ENCODE measurements at places on chromosomes 12 and 14.

DNA sequence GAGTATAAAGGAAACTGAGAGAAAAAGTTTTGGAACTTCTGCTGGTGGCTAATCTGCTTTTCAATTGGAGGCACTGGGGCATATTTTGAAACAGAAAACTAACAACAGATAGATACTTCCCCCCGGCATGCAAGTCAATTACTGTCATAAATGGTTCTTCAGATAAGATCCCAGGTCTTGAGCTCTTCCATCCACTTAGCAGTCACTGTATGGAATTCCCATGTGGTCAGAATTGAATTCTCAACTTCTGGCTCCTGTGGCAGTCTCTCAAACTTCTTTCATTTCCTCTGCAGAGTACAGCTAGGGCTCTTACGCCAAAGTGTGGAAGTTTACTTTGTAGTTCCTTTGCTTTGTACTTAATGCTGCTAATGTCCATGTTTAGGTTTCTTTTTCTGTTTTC lies 452.2 kb downstream of the IPO8 start:
- no peak for DNase-seq

DNA sequence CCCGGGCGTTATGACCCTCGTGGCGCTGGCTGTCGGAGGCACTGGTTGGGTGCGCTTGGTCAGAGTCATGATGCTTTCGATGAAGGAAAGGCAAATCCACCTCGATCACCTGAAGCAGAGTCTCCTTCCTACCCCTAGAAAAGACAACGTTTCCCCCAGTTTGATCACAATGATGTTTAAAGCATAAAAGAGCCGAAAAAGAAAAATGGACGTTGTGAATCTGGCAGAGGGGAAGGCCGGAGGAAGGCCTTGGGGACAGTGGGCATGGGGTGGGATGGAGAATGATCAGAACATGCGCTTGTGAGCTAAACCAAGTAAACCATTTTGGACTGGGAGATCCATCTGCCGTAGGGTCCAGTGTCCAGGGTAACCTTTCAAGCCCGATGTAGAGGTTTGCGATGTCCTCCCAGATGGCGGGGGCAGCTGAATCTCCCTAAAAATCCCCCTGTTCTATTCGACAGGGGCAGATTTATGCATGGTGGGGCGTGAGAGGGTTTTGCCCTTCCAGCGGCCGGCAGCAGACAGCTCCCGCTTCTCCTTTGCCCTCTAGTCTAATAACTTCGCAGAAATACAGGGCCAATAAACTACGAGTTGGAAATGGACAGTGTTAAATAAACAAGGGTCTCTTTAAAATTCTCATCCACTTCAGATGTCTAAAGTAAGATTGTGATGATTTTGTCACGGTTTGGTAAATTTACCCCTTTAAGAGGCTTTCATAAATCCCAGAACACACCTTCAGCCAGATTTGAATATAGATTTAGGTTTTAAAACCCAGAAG lies 2.3 kb upstream of the OTX2 start:
- DNase-seq, result no peak

DNA sequence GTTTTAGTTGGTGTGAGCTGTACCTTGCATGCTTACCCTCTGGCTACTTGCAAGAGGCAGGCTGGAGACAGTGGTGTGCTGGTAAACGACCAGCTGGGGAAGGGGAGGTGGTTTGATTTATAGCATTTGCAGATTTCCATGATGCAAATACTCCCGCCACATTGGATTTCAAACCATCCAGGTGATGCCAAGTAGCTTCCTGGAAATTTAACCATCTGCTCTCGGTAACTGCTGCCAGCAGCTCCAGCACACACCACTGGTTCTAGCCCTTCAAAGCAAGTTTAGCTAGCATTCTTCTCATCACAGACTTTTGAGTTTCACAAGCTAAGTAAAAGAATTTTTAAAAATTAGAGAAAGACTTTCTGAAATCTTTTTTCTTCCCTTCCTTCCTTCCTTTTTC lies 104.5 kb upstream of the AMIGO2 start:
- no peak for DNase-seq

- no peak for DNase-seq
Observed at GRCh38 chr14:55383541-55384140, 28.0 kb downstream of the ATG14 start.

GRCh38 chr12:80627782-80628181 lies 79.7 kb upstream of the MYF6 start:
- no peak for DNase-seq

GRCh38 chr12:5032821-5033220 lies 10.9 kb upstream of the KCNA5 start:
- DNase-seq, result no peak

- no peak for DNase-seq
Observed at GRCh38 chr14:90023176-90023896, 38.5 kb upstream of the KCNK13 start.

GRCh38 chr14:88669346-88669745 lies 106.5 kb downstream of the ZC3H14 start:
- no peak for DNase-seq

DNA sequence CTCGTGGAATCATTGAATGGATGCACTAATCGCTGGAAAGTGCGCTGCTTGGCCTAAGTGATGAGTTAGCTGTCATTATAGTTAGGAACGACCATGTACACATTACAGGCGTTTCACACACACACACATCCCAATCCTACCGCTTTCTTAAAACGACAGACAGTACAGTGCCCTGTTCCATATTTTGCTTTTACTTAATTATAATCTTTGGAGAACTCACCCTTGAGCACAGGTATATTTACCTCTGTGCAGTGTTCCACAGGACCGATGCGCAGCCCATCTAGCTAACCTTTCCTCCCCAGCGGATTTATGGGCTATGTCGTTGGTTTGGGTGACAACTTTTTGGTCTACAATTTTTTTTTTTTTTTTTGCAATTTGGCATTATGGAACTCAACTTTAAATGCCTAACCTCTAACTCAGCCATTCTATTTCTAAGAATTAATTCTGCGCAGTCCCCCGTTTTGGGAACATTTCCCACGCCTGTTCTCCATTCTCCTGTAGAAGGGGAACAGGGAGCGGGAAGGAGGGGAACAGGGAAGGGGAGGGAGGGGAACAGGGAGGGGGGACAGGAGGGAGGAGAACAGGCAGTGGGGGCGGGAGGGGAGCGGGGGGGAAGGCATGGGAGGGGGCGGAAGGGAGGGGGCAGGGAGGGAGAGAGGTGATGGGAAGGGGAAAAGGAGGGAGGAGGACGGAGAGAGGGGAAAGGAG lies 663 bp upstream of the ULK1 start:
- DNase-seq, result no peak

DNA sequence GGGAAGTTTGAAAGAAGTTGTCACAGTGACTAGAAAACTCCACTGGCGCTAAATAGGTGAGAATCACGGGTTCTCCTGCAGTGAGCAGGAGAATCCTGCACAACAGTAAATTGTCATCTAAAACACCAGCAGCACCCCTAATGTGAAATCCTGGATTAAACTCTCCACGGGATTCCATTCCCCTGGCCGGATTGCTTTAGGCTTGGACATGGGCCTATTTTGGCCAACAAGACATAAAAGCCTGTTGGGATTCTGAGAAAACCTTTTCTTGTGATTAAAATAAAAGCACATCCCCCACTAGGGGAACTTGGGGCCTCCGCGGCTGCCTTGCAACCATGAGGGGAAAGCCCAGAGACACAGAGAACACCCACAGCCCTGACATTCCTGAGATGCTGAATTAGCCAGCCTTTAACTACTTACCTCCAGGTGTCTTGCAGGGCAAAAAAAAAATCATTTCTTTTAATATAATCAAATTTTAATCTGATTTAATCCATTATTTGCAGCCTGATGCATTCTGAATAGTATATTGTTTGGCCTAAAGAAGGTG lies 21.0 kb upstream of the TSPAN11 start:
- no peak for DNase-seq

GRCh38 chr14:80124794-80125193 lies 86.5 kb downstream of the DIO2 start:
- no peak for DNase-seq

DNA sequence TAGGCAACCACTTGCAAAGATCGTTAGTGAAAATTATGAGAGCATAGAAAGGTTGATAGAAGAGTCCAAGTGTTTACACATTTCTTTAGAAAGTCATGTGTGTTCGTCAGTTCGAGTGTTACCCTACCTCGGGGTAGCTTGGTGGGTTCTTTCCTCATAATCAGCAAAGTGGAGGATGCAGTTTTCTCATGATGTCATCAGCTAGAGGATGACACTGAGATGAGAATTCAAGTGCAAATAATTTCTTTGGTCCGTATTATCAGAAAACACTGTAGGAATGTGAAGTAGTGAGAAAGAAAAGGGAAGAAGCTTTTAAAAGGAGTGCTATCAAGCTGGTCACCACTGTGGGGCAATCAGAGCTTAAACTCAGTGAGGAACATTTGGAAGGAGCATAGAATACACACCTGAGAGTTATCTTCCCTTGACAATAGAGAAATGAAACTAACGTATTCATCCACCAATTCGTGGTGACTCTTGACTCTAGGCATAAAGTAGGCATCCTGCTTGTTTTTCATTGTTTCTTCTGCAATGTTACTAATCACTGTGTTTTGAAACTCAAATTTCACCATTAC lies 1340.9 kb upstream of the TMEM132C start:
- no peak for DNase-seq

GRCh38 chr12:109642506-109643132 lies 69.0 kb downstream of the MVK start:
- DNase-seq, result no peak

DNA sequence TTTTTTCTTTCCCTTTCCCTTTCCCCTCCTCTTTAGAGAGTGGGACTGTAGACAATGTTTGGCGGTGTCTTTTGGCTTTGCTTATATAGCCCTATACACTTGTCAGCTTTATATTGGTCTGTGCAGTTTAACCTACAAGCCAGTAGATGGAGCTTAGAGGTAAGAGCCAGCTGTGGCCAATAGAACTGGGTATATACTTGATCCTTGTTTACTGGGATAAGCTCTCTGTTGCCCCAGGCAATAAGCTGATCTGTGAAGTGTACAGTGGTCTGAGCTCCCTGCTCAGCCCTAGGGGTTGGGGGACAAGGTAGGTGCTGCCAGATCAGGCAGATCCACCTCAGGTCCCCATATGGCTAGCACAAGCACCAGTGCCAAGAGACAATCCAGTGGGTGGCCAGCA lies 434.1 kb downstream of the NOVA1 start:
- no peak for DNase-seq

- no peak for DNase-seq
Observed at GRCh38 chr14:41773536-41774279, 167.0 kb downstream of the LRFN5 start.

All from activated gamma-delta T cell treated with anti-CD3 and anti-CD28 coated beads, Interleukin-2, amount 50 U/mL, for 16 hours (primary cell).